ENCODE measurements at places on chromosomes 11 and 22. TPM values are rescaled to one million over a fixed set of nuclear protein-coding genes. Genes with fewer than 3 reads are reported as not detected.

GRCh38 chr11:32817181-32817851, 12.4 kb upstream of the PRRG4 start:
- DNase-seq, result no peak
- H3K4me3 ChIP-seq, result no peak overlapping the region
- no peaks in the 10 kb centered on the region for H3K27me3 ChIP-seq
- no peaks in the 10 kb centered on the region for H3K36me3 ChIP-seq

DNA sequence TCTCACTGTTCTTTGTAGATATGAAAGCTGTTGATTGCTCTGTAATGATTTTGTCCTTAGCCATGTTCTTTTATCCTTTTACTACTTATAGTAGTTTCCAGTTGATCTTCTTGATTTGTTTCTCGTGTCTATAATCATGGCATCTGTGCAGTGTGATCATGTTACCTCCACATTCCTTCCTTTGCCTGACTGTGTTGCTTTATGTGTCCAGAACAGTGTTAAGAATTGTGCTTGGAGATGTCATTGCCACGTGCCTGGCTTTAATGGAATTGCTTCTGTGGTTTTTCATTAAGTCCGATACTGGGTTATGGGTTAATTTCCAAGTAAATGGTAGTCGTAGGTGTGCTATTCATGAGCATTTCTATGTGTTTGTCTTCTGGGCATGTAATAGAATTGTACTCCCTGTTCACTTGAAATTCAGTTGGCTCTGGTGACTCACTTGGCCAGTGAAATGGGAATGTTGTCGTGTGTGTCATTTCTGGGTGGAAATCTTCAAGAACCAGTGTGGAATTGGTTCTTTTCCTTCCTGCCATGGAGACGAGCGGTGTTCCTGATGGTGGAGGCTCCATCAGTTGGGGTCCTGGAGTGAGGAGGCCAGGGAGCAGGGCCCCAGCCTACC, 6.8 kb downstream of the GTSE1 start:
- H3K27ac ChIP-seq, result no peak overlapping the region
- no peaks in the 10 kb centered on the region for H3K4me1 ChIP-seq
- no peaks in the 10 kb centered on the region for H3K27me3 ChIP-seq
- H3K4me3 ChIP-seq, result no peak overlapping the region

DNA sequence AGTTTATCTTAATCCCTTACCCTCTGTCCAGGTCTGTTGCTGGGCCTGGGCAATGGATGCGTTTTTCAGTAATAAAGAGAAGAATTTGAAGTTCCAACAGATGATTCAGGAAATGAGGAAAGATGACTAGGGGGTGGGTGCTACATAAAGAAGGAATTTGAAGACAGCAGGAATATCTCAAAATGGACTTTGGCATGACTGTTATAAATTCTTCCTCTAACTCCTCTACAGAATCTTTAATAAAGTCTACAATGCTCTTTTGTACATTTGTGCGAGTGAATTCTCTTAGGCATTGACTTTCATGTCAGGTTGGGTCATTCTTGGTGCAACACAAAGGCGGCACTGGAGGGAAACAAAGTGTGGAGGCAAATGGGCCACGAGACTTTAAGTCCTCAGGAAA, 35.1 kb upstream of the PRSS23 start:
- H3K36me3 ChIP-seq, result no peaks in the 10 kb centered on the region
- no peaks in the 10 kb centered on the region for H3K27me3 ChIP-seq
- H3K4me3 ChIP-seq, result no peak overlapping the region

Gene TRPM5
- total RNA-seq, result 1.5 TPM

DNA sequence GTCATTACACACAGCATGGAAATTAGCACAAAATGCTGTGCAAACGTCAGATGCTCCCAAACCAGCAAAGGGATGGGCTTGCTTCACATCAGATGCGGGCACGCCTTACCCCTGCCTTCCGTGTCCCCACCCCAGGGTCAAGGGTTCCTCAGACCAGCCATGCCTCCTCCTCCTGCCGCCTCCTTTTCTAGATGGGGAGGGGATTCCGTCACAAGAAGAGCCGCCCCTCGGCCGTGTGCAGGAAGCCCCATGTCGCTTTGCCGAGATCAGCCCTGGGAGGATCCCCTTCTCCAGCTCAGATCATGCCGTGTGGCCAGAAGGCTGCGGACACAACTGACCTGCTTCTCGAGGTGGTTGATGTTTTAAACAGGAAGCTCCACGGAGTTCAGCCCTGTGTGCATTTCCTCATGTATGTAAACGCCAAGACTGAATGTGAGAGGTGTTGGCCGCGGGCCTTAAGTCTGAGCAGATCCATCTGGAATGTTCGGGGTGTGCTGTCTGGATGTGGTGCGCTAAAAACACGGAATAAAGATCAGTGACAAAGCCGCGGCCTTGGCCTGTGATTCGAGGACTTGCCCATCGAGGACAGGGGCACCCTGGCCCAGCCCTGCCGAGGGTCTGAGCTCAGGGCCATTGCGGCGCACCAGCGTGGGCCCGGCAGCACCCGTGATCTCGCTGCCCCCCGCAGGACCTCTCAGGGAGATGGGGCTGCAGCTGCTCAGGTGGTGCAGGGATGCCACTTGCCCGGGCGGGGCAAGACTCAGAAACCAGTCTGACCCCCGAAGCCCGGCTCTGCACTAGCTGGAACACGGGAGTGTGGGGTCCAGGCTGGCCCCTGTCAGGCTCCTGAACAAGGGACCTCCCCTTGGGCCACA, 412.9 kb downstream of the TBC1D22A start:
- H3K27me3 ChIP-seq, result no peaks in the 10 kb centered on the region
- no peak overlapping the region for H3K4me3 ChIP-seq

- H3K36me3 ChIP-seq, result no peaks in the 10 kb centered on the region
- DNase-seq, result no peak
- no peaks in the 10 kb centered on the region for H3K27me3 ChIP-seq
- H3K4me3 ChIP-seq, result no peak overlapping the region
Measured at GRCh38 chr11:19577976-19578619, 134.5 kb upstream of the NAV2 start.

DNA sequence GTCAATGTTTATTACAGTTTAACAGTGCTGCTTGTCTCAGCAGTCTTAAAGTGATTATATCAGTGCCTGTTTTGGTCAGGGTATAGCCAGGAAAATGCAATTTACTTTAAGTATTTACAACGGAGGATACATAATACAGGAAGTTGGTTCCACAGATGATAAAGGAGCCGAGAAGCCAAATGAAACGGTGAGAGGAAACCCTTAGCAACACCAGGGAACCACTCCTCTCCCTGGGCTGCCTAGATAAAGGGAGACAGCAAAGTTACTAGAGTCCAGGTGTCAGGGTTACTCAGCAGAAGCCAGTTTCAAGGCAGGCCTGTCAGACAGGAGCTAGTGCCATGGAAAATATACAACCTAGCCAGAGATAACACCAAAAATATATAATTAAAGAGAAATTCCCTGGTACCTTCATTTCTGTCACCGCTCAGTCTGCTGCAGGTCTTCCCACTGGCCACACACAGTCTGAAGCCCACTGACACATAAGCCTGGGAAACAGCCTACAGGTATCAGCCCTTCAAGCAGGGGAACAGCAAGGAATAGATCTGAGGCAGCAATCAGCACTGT, 55.5 kb downstream of the FAM76B start:
- no peaks in the 10 kb centered on the region for H3K36me3 ChIP-seq
- H3K27me3 ChIP-seq, result no peaks in the 10 kb centered on the region
- no peak for DNase-seq
- no peak overlapping the region for H3K27ac ChIP-seq
- H3K4me1 ChIP-seq, result no peaks in the 10 kb centered on the region

DNA sequence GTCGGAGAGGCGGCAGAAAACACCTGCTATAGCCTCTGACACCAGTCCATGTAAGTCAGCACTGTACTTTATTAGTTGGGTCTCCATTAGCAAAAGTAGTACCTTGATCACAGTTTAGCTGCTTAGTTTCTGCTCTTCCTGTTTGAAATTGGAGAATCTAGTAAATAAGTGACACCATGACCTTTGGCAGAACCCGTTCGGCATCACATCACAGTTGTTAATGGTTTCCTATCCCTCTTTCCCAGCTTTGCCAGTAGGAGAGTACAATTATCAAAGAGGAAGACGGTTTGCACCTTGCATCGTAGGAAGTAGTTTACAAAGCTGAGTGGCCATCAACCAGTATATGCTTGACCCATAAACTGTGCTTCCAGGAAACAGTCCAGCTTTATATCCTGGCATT, 101.8 kb downstream of the TRIM44 start:
- no peak overlapping the region for H3K4me3 ChIP-seq
- DNase-seq, result no peak
- H3K4me1 ChIP-seq, result peaks cover 34% of the 10 kb centered on the region
- no peaks in the 10 kb centered on the region for H3K36me3 ChIP-seq
- no peak overlapping the region for H3K27ac ChIP-seq
- H3K27me3 ChIP-seq, result no peaks in the 10 kb centered on the region

Gene MMP8
- not detected for total RNA-seq

- no peaks in the 10 kb centered on the region for H3K4me1 ChIP-seq
- H3K27me3 ChIP-seq, result no peaks in the 10 kb centered on the region
- no peak for DNase-seq
- no peak overlapping the region for H3K27ac ChIP-seq
- no peaks in the 10 kb centered on the region for H3K36me3 ChIP-seq
- H3K4me3 ChIP-seq, result no peak overlapping the region
Measured at GRCh38 chr22:32534252-32535235, 59.9 kb downstream of the FBXO7 start.

All from pancreas (tissue), 10 donors.